ENCODE measurements at places on chromosomes 7 and 10. TPM values are rescaled to one million over a fixed set of nuclear protein-coding genes. Genes with fewer than 3 reads are reported as not detected.

Gene ICA1
- 0.15 TPM for polyA plus RNA-seq

Gene GIMAP2
- polyA plus RNA-seq: 0.13 TPM

Gene SYT15
- 2.3 TPM for polyA plus RNA-seq

Gene GPR26
- polyA plus RNA-seq: 0.01 TPM
